ENCODE measurements at places on chromosomes 12 and 14.

GRCh38 chr14:92617581-92617980 lies 104.0 kb downstream of the RIN3 start:
- no peak for DNase-seq

DNA sequence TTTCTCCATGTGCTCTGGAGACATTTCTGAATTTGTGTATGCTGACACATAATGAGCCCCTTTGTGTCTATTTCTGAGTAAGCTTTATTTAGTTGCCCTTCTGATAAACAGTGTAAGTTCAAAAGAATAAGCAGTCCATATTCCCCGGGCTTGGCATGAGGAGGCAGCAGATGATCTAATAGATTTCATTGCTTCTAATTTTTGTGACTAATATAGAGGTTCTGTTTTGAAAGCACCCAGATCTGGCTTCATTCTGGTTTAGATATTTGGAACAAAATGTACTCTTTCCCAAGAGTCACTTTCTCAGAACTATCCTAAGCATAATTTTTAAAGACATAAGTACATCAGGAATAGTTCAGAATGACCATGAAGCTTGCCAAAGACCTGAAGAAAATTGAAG lies 290.9 kb downstream of the BTG1 start:
- DNase-seq = no peak

GRCh38 chr14:67575684-67576083 lies 24.4 kb downstream of the PIGH start:
- no peak for DNase-seq

GRCh38 chr12:54522243-54522642 lies 24.7 kb downstream of the NCKAP1L start:
- DNase-seq = no peak

- DNase-seq = no peak
Observed at GRCh38 chr14:104317492-104317805, 179.1 kb downstream of the KIF26A start.

- DNase-seq = no peak
Observed at GRCh38 chr14:91358654-91359220, 58.9 kb downstream of the CCDC88C start.

DNA sequence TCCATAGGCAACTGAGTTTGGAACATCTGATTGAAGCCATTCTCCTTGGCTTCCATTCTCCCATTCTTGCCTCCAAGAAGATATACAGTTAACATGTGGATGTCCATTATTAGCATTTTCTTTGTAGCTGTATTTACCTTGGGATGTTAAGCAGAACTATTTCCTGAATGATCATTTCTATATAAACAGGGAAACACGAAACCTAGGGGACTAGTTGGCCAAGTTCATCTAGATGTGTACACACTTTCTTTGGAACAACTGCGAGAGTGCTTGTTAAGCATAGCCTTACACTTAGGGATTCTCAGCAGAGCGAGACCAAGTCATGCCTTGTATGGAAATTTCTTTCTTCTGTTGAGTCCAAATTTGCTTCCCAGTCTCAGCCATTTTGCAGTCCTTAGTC lies 42.1 kb downstream of the DRAM1 start:
- DNase-seq = no peak
